ENCODE measurements at places on chromosomes 3 and 15.

DNA sequence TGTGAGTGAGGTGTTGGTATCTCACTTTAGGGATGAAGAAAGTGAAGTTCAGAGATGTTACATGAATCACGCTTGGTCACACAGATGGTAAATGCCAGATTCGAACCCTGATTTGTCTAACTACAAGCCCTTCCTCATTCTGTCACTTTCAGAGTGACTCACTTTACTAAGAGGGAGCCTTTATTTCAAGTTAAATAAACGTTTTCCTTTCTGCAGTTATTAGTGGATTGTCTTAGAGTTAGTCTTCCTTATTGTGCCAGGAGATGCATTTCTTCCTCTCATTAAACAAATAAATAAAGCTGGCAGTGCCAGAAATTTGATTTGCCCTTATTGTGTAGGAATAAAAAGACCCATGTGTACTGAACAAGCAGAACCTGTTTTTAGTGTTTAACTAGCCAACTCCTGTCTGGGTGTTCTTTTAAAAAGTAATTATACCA is 162.5 kb downstream of the AKAP13 start:
- DNase-seq = no peak

DNA sequence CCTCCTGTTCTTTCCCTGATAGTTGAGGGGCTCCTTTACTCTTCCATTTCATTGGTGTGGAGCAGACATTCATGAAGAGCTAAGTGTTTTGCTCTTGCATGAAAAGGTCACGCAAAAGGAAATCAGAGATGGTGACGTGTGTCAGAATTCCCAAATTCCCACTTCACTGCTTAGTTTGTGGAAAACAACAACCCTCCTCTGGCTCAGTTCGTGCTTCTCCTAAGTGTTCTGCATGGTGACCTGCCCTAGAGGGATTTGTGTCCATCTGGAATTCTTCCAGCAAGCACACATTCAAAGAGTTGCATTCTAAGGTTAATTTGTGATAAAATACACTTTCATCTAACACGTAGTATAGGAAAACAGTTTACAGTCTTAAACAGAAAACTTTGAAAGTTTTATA is 95.6 kb downstream of the IMPG2 start:
- no peak for DNase-seq

GRCh38 chr3:183378008-183378407 is 50.4 kb downstream of the MCF2L2 start:
- no peak for DNase-seq

DNA sequence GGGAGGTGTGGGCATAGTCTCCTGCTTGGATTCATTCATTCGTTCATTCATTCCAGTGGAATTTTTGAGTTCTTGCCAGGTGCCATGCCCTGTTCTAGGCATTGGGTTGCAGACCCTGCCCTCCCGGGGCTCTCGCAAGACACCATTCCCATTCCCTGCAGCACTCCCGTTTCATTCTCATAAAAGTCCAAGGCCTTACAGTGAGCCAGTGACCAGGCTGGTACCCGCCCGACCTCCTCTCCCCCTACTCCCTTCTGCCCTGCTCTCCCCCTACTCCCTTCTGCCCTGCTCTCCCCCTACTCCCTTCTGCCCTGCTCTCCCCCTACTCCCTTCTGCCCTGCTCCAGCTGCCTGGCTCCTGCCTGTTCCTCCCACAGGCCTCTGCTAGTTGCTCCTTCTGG is 41.9 kb downstream of the AMOTL2 start:
- no peak for DNase-seq

GRCh38 chr3:142577696-142578328 is 721 bp downstream of the ATR start:
- DNase-seq = no peak

GRCh38 chr3:156630773-156631093 is 43.7 kb upstream of the TIPARP start:
- DNase-seq = no peak

DNA sequence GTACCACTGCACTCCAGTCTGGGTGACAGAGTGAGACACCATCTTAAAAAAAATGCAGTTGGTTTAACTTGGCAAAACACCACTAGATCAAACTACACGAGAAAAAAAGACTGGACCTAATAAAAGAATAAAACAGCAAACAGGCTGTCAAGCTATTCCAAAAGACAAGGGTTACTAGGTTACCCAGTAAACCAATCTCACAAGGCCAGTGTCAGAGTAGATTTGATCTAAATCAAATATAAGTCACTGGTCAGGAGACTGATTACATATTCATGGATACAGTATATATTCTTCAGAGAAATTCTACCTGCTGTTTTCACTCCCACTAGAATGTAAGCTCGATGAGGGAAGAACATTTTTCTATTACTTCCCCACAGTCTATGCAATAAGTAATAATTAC is 2.5 kb upstream of the GANC start:
- no peak for DNase-seq

GRCh38 chr15:89551550-89551949 is 23.7 kb upstream of the TICRR start:
- no peak for DNase-seq

DNA sequence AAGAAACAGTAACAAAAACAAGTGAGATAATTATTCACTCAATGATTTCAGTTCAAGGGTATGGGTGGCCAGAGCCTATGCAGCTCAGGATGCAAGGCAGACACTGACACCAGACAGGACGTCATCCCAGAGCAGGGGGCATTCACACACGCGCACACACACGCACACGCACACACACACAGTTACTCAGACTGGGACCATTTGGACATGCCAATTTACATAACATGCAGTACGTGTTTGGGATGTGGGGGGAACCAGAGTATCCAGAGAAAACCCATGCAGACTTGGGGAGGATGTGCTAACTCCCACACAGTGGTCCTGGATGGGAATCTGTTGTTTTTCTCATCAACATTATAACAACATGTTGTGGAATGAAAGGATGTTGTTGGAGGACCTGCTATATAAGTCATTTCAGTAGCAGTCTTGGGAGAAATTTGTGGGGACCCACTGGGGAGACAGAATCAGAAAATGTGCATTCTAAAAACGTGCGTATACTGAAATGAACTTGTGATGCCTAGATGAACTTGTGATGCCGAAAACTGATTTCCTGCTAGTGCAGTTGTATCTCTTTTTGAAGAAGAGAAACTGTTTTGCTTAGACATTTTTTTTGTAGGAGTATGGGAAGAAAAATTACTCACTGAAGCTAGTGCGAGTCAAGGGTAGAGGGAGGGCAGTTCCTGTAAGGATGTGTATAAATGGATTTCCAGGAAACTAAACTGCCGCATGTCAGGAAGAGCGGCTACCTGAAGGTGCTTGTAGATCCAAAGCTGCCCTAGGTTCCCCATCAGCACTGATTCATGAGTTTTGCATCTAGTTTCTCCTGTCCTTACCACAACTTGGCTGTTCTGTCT is 25.2 kb downstream of the CD200 start:
- no peak for DNase-seq

GRCh38 chr3:146020969-146021368 is 140.0 kb downstream of the PLOD2 start:
- no peak for DNase-seq

DNA sequence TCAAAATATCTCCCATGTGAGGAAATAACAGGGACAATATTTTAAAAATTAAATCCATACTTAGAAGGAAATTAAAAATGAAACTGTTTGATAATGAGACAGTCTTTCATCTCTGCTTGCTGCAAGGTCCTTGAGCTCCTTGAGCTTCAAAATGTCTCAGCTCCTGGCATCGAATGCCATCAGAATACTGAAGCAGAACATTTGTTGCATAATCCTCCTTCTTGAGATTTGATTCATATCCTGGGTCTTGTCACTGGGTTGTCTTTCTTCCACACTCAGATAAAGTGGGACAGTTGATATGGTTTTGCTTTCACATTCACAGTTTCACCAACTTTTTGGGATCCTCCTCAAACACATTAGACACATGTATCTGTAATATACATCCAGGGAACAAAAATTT is 27.8 kb downstream of the COL8A1 start:
- DNase-seq = no peak

GRCh38 chr3:190780524-190780923 is 82.0 kb downstream of the GMNC start:
- no peak for DNase-seq

DNA sequence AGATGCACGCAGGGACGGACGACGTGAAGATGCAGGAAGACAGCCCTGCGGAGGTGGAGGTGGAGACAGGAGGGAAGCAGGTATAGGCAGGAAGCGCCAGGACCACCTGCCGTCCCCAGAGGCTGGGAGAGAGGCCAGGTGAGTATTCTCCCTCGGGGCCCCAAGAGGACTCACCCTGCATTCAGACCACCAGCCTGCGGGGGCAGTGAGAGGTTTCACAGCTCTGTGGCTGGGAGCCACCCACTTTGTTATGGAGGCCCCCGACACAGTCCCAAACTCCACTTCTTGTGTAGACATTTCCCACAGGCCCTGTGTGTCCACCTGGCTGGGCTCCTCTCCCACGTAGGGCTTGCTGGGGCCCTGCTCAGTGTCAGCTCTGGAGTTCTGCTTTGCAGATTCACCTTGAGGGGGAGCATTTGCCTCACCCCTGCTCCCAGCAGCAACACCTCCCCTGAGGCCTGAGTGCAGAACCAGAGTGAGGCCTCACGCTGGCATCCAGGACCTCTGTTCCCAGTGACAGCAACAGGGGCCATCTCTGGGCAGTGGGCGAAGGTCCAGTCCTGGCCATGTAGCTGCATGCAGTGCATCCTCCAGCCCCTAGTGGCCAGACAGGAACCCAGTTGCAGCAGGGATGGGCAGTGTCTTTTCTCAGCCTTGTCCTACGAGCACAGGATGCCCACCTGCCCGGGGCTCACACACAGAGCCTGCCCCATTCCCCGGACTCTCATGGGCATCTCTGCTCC is 119.4 kb upstream of the IQSEC1 start:
- DNase-seq = no peak

DNA sequence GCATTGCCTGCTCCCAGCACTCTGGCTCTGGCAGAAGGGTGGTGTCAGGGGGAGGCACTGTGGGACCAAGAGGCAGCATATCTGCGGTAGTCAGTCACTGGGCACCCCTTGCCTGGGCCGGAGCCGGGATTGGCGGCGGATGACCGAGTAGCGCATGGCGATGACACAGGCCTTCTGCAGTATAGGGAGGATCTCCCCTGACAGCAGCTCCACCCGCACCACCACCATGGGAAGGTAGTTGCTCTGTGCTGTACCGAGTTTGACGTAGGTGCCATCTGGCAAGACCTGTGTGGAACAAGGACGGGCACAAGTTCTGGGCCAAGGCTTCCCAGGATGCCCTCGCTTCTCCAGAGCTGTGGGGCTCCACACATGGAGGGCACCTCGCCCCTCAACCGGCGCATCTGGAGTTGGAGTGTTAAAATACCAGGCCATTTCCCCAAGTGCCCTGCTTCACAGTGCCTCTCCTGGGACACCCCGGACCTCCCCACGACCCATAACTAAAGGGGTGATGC is 6.6 kb downstream of the ACOX2 start:
- no peak for DNase-seq

DNA sequence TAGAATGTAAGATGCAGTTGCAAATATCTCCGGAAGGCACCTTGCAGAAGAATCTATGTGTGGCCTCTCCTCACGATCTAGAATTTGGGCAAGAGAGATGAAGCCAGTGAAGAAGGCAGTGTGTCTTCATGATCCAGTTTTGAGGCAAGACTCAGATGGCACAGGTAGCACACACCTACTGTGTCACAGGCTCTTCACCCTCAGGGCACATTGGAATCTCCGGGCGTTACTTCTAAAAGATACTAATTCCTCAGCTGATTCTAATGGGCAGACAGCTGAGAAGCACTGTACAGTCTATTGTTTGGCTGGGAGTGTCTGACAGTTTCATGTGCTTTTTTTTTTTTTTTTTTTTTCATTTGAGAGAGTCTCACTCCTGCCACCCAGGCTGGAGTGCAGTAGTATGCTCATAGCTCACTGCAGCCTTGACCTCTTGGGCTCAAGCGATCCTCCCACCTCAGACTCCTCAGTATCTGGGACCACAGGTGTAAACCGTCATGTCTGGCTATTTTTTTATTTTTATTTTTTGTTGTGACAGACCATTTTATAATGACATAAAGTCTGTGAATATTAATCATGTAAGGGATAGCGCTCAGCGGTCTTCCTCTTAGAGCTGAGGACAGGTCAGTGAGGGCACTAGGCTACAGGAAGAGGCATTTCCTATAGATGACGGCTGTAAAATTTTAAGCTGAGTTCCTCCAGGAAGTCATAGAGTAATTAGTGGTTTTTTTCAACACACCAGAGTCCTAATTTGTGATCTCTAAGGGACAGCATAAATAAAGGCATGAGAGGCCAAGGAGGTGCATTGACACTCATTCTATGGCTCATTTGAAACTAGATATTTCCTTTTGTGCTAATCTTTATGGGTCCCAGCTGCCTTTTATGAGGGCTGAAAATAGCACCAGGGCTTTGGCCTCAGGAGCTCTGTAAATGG is 4.0 kb downstream of the C3orf52 start:
- no peak for DNase-seq

DNA sequence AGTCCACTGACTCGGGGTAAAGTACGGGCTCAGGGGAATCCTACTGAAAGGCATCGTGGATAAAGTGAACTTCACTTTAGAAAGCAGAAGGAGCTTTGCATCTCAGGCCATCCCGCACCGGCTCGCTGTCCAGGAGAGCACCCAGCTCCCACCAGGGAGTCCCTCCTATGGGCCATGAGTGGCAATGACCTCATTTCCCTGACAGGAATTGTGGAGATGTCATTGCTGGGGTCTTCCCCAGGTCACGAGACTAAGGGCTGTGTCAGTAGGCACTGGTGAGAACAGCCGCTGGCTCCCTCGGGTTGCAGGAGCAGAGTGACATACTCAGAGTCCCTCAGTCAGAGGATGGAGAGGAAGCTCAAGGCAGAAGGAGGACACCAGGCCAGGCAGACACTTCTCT is 97.3 kb downstream of the XXYLT1 start:
- no peak for DNase-seq

GRCh38 chr3:45762647-45763302 is 33.6 kb downstream of the SLC6A20 start:
- DNase-seq = no peak

- no peak for DNase-seq
These were observed 20.5 kb downstream of the MRPS11 start for GRCh38 chr15:88487796-88488523.

DNA sequence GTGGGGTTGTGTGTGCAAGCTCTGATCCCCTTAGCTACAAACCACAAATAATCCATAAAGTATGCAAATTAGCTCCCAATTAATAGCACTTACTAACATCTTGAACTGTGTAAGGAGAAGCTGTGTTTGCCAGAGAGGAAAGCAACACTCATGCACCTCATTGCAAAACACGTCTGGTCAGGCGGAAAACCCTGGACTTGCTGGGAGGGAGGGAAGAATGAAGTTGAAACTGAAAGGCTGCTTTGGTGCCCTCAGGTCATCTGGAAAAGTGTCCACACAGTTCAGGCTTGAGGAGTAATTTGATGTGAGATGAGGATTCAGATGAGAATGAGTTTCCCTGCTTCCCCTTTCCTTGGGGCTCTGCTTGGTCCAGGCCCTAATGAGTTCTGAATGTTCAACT is 185.5 kb upstream of the ANKRD28 start:
- no peak for DNase-seq

DNA sequence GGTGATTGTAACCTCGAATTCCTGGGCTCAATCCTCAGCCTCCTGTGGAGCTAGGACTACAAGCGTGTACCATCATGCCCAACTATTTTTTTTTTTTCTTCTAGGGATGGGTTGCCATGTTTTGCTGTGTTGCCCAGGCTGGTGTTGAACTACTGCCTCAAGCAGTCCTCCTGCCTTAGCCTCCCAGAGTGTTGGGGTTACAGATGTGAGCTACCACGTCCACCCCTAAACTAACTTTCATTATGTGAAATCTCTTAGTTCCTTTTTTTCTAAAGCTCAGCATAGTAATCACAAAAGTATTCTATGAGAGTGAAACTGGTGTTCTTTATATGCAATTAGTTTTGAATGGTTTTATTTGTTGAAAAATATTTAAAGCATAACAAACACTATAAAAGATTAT is 92.1 kb downstream of the XRN1 start:
- no peak for DNase-seq

Measured in right lobe of liver (tissue), 6 donors.